Stimulated activated naive CD4-positive, alpha-beta T cell treated with Interleukin-2 at 50 U/mL for 16 hours (primary cell): ENCODE measurements at places on chromosomes 11 and 22.
A peak's percentile ranks its signal among the peaks of the same experiment; 100 is the strongest.

GRCh38 chr22:41660416-41660815, 28.3 kb downstream of the SNU13 start:
- no peak for DNase-seq

GRCh38 chr11:8168485-8169257, at the start of gene RIC3:
TSS of gene RIC3 (minus strand) at chr11:8169025. CDS start at chr11:8168989, 36 bp downstream.
- peak; percentile 22 for DNase-seq

DNA sequence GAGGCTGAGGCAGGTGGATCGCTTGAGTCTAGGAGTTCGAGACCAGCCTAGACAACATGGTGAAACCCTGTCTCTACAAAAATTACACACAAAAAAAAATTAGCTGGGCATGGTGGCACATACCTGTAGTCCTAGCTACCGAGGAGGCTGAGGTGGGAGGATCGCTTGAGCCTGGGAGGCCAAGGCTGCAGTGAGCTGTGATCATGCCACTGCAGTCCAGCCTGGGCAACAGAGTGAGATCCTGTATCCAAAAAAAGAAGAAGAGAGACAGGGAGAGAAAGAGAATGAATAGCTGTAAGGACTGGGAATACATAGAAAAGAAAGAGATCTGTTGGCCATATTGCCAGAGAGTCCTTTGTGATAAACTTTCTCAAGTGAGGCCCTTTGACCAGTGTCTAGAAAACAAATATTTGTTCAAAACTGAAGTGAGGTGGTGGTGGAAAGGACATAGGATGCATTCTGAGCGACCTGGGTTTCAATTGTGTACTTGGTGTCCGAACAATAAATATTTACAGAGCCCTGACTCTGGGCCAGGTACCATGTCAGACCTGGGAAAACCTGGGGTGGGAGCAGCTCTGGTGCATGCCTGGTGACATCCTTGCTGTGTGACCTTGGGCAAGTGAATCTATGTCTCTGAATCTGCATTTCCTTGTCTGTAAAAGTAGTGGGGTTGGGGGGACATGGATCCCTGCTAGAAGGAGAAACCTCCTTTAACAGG, 89.6 kb upstream of the CRYBB3 start:
- no peak for DNase-seq

GRCh38 chr22:37267135-37267587, 15.1 kb upstream of the CYTH4 start:
- DNase-seq: peak; percentile 57

DNA sequence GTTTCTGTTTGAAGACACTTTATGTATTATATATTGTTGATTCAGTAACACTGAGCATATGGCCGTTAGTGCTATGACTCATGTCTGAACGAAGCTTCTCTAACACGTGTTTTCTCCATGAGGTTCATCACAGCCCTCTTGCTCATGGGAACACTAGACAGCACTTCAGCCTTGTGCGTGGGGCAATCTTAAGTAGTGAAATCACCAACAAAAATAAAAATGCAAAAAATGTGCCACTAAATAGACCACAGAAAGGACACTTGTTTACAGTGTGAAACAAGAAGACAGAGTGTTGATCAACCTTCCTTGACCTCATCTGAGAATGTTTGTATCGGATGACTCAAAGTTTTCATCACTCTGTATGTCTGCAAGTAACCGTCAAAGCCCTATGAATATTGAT, 94.5 kb downstream of the FDX1 start:
- no peak for DNase-seq

DNA sequence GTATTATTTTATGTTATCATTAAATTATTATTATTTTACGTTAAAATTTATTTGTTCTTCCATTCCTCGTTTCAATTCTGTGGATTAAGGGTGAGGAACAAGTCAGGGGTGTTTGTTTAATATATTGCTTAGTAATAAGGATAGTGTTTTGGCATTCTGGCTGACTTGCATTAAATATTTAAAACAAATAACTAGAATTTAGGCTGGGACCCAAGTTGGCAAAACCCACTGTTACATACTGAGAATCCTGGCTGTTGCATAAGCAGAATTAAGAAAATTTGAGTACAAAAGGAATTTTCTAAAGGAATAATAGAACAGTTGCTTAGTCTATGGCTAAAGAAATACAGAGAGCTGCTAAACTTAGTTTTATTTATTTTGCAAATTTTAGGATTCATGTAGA, 196.4 kb downstream of the GUCY1A2 start:
- DNase-seq: no peak

- no peak for DNase-seq
These were observed 19.3 kb upstream of the ARAP1 start for GRCh38 chr11:72771507-72771906.

DNA sequence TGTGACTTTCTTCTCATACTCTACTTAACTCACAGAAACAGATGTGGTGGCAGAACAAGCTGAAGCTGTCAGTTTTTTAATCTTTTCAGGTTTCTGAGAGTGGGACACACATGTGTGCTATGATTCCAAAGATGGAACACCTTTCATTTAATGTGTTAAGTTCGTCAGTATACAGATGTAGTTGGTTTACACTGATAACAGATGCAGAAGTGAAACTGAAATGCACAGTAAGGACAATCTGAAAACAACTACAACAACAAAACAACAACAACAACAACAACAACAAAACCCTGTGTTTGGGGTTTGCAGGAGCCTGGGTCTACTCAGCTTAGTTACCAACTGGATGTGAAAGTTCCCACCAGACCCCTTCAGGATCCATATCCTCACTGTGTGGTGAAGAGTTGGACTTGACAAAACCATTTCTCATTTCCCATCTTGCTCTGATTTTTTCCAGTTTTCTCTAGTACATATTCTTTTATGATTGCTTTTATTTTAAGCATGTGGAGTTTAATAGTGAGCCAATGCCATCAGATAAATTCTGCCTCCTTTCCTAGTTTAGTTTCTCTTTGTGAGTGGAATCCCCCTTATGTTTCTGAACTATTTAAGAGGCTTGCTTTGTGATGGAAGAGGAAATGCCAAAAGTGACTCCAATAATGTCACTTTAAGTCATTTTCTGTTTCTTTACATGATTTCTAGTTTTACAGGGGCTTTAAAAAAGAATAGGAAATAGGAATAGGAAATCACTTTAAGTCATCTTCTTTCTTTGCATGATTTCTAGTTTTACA, 47.8 kb downstream of the ARHGAP42 start:
- DNase-seq: no peak

DNA sequence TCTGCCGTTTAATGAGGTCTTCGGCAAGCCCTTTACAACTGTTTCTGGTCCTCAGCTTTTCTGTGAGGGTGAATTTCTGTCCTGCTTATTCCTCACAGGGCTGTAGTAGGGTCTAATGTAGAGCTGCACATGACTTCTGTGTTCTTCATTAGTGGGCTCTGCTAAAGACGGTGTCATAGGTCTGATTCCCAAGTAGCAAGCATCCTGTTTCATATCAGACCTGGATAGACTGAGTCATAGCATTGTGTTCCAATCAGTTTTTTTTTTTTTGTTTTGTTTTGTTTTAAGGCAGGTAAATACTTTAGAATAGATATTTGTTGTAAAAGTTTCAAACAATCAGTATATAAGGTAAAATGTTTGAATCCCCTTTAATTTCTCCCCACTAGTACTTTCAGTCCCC, 35.4 kb downstream of the BIRC2 start:
- DNase-seq: no peak

DNA sequence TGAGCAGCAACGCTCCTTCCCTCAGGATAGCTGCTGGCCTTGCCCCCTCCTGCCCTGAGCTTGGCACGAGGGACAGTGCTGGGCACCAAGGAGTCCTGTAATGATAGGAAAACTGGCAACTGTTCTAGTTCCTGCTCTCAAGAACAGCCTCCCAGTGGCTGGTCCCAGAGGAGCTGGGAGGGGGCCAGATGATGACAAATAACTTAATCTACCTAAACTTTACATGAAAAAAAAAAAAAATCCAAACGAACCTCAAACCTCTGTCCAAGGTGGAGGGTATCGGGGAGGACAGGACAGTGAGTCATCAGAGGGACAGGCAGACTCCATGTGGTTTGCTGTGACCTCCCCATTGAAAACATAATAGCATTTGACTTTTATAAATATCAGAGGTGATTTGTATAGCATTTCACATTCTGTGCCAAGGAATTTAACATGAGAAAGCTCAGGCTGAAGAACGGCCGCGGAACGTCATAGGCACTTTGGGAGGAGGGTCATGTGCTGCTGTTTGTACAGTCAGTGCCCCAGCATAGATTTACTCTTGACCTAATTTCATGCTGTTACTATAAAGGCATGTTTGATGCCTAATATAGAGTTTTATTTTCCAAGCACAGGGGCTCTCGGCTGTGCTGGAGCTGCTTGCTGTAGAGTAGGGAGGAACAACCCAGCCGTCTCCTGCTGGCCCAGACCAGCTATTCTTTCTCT, 98.2 kb upstream of the NNMT start:
- no peak for DNase-seq

DNA sequence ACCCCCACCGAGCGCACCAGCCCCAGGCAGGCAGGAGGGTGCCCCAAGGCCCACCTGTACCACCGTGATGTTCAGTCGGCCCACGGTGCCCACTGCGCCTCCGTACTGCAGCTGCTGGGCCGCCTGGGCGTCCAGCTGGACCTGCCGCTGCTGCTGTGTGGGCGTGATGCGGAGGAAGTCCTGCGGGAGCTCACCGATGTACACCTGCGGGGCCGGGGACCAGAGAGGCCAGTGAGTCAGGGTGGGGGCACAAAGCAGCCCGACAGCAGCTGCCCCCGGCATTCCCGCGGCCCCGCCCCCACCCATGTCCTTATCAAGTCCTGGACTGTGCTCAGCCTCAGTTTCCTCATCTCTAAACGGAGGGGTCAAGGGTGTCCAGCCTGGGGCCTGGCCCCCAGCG, 13.8 kb downstream of the TOLLIP start:
- no peak for DNase-seq

DNA sequence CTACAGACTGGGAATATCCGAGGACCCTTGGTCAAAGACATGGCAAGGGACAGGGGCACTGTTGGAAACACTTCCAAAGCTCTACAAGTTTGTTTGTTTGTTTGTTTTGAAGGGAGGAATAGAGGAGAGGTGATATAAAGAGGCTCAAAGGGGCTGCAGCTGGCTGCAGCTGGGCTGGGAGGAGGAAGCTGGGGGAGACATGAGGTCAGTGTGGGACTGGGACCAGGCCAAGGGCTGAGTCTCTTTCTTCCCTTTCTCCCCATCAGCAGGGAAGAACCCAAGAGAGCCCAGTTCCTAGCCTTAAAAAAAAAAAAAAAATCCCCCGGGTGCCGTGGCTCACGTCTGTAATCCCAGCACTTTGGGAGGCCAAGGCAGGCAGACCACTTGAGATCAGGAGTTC, 5.0 kb downstream of the RHOG start:
- DNase-seq: no peak

GRCh38 chr22:37764622-37765021, 43.1 kb upstream of the GCAT start:
- DNase-seq: no peak

DNA sequence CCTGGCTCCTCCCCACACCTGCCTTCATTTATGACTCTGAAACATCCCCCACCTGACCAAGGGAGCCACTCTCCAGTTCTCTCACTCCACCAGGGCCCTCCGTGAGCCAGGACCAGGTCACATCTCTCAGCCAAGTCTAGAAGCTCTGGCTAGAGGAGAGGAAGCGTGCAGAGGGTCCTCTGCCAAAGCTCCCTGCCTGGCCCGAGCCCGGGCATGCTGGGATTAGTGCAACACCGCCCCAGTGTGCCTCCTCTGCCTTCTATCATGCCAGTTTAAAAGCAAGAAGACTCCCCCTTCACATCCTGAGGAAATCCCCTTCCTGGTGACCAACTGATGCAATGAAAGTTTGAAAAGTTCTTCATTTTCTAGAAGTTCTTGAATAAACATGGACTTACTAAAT, 23.5 kb downstream of the TP53AIP1 start:
- no peak for DNase-seq

DNA sequence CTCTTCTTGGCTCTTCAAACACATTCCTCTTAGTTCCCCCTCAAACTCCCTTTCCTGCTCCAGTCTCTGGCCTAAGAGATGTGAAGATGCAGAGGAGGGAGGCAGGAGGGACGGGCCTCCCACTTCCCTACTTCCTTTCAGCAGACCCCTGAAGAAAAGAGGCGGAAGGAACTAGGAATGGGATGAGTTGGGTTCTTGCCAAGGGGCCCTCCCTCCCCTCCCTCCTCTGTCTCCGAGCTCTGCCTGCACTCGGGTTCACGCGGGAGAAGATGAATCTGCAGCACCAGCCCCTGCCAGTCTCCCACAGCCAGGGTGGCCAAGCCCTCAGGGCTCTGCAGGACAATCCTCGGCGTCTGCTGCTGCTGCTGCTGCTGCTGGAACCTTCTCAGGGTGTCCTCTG, 24.3 kb upstream of the PKNOX2 start:
- no peak for DNase-seq

DNA sequence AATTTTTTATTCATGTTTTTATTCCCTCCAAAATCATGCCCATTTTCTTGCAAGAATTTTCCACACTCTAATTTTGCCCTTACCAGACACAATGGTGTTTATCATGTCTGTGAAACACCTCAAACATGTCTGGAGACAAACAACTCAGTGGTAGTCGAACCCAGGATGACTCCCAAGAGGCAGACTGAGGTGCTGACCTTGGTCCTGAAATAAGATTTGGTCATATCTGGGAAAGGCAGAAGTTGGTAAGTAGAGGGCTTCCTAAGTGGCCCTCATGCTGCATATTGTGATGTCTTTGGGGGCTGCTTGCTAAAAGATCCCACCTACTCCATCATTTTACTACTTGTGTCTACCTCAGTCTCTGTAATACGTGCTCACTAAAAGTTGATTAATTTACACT, 369.4 kb upstream of the ISX start:
- no peak for DNase-seq

GRCh38 chr11:35600331-35600838, 17.9 kb upstream of the FJX1 start:
- DNase-seq: no peak

- no peak for DNase-seq
These were observed 1396.7 kb downstream of the BRD1 start for GRCh38 chr22:48431014-48431413.

- no peak for DNase-seq
These were observed 25.0 kb downstream of the SWAP70 start for GRCh38 chr11:9688716-9689511.

GRCh38 chr22:24536089-24536488, 18.8 kb downstream of the GUCD1 start:
- no peak for DNase-seq

- DNase-seq: no peak
These were observed 34.5 kb upstream of the SEZ6L start for GRCh38 chr22:26134654-26135330.

DNA sequence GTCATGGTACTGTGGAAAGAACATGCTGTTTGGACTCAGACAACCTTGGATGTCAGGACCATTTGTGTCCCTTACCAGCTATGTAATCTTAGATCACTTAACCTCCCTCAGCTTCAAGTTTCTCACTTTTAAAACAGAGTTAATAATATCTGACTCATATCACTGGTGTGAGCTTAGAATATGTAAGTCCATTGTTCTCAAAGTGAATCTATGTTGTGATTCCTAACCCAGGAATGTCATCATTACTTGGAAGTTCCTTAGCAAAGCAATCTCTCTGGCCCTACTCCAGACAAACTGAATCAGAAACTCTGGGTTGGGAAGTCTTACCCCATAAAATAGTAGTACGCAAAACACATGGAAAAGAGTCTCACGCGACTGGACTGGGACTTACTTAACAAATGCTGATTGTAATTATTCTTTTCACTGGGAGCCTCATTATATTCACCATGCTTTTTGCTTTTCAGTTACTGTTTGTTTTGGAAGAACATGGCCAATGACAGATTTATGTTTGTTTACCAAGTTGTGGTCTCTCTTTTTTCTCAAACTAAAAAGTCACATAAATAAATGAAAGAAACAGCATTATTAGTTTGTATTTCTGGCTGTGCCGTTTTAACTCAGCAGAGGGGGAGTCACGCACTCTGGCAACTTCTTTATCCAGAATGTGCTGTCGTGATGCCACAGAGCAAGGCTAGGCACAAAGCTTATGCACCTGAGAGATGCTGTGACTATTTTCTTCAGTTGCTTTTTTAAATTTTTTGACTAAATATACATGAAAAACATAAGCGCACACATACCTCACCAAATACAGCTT, 217.7 kb upstream of the CTSC start:
- no peak for DNase-seq
